ENCODE measurements at places on chromosomes 12 and 14.

DNA sequence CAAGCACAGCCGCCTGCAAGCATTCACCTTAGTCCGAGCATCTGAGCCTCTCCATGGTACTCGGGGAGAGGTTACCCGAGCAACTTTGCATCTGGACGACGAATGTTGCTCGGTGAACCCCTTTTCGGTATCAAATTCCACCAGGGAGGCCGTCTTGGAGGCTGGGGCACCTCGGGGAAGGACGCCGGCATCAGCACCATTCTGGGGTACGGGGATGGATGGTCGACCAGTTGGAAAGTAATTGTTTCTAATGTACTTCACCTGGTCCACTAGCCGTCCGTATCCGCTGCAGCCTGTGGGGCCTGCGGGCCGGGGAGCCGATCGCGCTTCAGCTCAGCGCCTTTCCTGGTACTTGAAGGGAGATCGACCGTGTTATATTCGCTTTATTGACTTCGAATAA lies 161.7 kb upstream of the RTL1 start:
- H3K4me1 ChIP-seq = no peaks in the 10 kb centered on the region
- H3K27ac ChIP-seq = no peak overlapping the region
- no peak overlapping the region for H3K4me3 ChIP-seq
- H3K36me3 ChIP-seq = no peaks in the 10 kb centered on the region
- no peak for DNase-seq

DNA sequence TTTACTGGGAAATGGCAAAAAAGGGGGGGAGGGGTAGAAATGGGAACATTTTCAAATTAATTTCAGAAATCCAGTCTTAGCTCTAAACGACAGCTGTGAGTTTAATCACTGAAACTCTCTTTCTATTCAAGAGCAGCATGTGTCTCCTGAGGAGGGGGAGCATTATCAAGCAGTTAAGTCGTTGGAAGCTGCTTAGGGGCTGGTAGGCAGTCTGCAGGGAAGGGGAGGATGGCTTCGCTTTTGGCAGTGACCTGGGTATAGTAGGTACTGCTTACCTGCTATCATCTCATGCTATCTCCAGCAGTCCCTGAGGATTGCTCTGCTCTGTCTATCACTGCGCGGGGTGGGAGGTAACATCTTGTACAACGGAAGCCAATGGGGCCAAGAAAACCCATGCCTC lies 567.4 kb downstream of the NRXN3 start:
- H3K27ac ChIP-seq = no peak overlapping the region
- H3K4me3 ChIP-seq = no peak overlapping the region
- H3K36me3 ChIP-seq = no peaks in the 10 kb centered on the region
- DNase-seq = no peak
- no peaks in the 10 kb centered on the region for H3K4me1 ChIP-seq

DNA sequence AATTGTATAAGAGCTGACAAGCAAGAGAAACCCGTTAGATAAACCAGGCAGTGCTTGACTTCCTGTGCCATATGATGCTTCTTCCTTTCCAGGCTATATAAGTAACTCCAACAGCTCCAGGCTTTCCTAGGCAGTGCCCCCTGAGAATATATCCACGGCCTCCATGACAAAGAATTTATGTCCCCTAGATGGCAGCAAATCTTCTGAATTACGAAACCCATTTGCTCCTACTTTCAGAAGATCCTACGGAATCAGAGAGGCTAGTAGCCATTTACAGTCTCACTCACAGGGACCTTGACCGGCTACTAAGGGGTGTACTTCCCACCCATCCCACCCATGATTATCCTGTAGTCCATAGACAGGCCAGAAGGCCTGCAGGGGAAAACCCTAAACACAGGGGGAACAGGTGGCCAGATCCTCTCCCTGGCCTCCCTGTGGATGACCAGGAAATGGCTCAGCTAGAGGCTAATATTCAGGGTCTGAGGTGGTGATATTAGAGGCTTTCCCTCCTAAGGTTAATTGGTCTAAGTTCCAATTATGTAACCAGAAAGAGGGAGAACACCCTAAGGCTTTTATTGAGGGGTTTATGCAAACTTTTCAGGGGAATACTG lies 77.2 kb upstream of the DCD start:
- H3K4me3 ChIP-seq = no peak overlapping the region
- DNase-seq = no peak
- peaks cover 4% of the 10 kb centered on the region for H3K4me1 ChIP-seq
- no peaks in the 10 kb centered on the region for H3K27me3 ChIP-seq
- H3K27ac ChIP-seq = no peak overlapping the region

DNA sequence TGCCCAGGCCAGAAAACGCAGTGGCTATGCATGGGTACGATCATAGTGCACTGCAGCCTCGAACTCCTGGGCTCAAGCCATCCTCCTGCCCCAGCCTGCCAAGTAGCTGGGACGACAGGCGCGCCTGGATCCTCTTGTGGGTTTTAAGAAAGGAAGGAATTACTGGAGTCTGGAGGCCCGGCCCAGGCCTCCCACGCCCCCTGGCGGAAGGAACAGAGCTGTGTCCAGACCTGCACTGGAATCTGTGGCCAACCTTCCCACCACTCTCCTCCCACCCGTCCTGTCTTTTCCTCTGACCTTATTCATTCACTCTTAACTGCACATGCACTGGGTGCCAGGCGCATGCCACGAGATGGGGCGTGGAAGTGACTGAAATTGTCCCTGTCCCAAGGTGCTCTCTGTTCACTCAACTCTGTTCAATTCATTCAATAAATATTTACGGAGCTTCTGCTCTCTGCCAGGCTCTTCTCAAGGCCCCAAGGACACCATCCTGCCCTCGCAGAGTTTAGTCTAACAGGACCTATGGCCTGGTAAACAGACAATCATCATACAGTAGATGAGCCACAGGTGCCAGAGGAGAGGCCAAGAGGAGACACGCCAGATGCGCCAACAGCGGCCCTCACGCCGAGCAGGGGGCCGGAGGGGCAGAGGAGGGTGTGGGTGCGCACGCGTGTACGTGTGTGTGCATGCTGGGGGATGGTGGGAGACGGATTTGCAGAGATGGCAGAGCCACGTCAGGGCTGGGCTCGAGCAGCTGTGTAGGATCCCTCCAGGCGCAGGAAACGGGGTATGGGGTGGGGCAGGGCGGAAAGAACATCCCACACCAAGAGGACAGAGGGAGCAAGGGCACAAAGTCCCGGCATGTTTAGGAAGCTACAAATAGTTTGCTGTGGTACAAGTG lies 13.7 kb upstream of the TMEM106C start:
- H3K4me3 ChIP-seq = no peak overlapping the region
- peak; percentile 40 for DNase-seq
- no peaks in the 10 kb centered on the region for H3K27me3 ChIP-seq
- no peaks in the 10 kb centered on the region for H3K36me3 ChIP-seq
- H3K27ac ChIP-seq = no peak overlapping the region
- no peaks in the 10 kb centered on the region for H3K4me1 ChIP-seq

GRCh38 chr12:83197483-83197914 lies 510.8 kb downstream of the TMTC2 start:
- no peak overlapping the region for H3K27ac ChIP-seq
- H3K27me3 ChIP-seq = no peaks in the 10 kb centered on the region
- DNase-seq = no peak
- H3K36me3 ChIP-seq = no peaks in the 10 kb centered on the region
- H3K4me1 ChIP-seq = no peaks in the 10 kb centered on the region

DNA sequence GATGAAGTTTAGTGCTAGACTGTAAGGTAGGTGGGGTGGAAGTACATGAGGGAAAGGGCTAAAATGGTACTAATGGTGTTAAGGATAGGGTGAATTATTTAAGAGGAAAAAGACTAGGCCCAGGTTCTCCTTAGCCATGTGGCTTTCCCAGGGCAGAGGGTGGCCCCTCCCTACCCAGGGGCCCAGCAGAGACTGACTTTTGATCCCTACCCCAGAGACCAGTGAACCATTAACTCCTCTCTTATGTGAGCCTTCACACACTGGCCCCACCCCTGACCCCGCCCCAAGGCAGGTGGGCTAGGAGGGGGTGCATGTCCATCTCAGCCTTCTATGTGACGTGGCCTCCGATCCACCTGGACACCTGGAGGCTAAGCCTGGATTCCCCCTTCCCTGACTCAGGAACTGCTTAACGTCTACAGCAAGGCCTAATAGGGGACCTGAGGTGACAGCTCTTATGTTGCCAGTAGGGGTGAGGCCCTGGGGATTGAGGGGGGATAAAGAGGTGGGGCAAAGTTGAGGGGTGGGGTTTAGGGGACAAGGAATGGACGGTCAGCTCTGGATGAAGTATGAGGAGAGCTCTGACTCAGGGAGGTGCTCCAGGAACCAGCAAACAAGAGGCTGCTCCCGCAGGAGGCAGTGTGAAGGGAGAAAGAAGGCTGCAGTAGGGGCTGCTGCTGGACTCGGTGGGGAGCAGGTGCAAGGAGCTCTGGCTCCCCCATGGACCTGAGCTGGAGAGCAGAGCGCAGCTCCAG lies 757 bp downstream of the SLC39A5 start:
- H3K4me1 ChIP-seq = no peaks in the 10 kb centered on the region
- H3K27ac ChIP-seq = no peak overlapping the region
- no peak for DNase-seq
- no peaks in the 10 kb centered on the region for H3K36me3 ChIP-seq

DNA sequence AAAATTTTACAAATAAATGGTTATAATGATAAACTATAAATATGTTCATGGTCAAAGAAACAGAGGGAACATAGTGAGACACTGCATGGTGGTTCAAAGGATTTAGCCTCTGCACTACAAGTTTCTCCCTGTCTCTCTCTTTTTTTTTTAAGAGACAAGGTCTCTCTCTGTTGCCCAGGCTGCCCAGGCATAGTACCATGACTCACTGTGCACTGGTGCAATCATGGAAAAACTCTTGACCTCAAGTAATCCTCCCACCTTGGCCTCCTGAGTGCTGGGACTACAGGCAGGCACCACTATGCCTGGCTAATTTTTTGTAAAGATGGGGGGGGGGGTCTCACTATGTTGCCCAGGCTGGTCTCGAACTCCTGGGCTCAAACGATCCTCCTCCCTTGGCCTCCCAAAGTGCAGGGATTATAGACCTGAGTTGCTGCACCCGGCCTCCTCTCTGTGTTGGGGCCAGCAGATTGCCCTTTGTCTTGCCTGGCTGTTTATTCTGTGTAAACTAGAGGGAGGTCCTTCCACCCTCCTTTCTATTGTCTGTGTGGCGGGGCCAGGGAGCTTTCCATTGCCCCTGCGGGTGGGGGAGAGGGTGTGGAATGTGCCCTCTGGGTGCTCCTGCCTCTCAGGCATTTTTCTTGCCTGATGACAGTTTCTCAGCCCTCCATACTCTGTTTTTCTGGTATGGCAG lies 22.1 kb downstream of the MTHFD1 start:
- H3K4me3 ChIP-seq = no peak overlapping the region
- no peaks in the 10 kb centered on the region for H3K36me3 ChIP-seq
- H3K27me3 ChIP-seq = no peaks in the 10 kb centered on the region
- no peaks in the 10 kb centered on the region for H3K4me1 ChIP-seq

DNA sequence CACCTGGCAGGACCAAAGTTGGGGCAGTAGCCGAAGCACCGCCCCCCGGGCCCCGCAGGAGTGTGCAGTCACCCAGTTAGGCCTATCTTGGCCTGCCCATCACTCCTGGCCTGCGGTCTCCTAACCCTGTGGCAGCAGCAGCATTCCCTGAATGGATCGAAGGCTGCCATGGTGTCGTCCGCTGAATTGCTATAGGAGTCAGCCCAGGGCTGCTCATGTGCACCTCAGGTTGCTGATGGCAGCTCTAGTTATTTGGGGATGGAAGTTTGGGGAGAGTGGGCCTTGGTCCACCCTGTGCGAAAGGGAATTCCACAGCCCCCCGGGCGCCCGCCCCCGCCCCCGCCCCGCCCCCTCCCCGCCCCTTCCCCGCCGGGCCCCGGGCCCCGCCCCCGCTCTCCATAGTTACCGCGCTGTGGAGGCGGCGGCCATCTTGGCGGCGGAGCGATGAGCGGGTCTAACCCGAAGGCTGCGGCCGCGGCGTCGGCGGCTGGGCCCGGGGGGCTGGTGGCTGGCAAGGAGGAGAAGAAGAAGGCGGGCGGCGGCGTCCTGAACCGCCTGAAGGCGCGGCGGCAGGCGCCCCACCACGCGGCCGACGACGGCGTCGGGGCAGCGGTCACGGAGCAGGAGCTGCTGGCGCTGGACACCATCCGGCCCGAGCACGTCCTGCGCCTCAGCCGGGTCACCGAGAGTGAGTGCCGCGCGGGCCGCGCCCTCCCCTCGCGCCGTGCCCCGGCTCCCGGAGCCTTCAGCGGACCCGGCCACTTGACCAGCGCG lies at the start of gene UNC119B:
UNC119B (plus strand) TSS at position 428 of the 774 bp plus-strand sequence; CDS start at position 445, 17 bp downstream.
- DNase-seq = peak; percentile 63
- H3K4me1 ChIP-seq = peaks cover 15% of the 10 kb centered on the region
- peak within 1 kb of the TSS; percentile 84 for H3K4me3 ChIP-seq
- no peaks in the 10 kb centered on the region for H3K27me3 ChIP-seq
- peak within 1 kb of the TSS; percentile 76 for H3K27ac ChIP-seq

GRCh38 chr12:120944645-120945217 lies 33.6 kb upstream of the HNF1A start:
- H3K27ac ChIP-seq = no peak overlapping the region
- no peaks in the 10 kb centered on the region for H3K27me3 ChIP-seq
- no peaks in the 10 kb centered on the region for H3K36me3 ChIP-seq

DNA sequence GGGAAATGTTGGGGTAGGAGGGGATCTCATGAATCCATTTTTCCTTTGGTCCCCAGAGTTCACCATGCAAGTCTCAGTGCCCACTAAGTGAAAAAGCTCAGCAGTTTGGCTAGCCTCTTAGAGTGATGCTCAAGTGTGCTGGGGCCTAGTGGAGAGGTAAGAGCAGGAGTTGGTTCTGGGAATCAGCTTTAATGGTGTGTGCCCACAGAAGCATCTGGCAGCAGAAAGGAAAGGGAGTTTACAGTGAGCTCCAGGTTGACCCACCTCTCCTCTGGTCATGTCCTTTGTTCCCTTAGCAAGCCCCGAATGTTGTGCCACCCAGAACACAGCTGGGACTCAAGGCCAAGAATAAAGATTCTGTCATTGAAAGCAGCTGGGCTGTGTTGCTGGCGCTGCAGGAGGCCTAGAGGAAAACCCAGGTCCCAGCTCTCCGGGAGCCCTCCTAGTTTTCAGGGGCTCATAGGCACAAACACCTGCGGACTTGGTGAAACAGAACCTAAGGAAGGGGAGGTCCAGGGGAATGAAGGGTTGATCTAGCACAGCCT lies 320.8 kb downstream of the ZFP36L1 start:
- DNase-seq = no peak
- H3K27me3 ChIP-seq = no peaks in the 10 kb centered on the region
- H3K36me3 ChIP-seq = no peaks in the 10 kb centered on the region

- DNase-seq = no peak
- no peak overlapping the region for H3K27ac ChIP-seq
- no peaks in the 10 kb centered on the region for H3K27me3 ChIP-seq
- H3K4me1 ChIP-seq = no peaks in the 10 kb centered on the region
Observed at GRCh38 chr12:75823475-75823874, 208.1 kb downstream of the PHLDA1 start.

- no peak for DNase-seq
- H3K36me3 ChIP-seq = no peaks in the 10 kb centered on the region
- H3K4me1 ChIP-seq = no peaks in the 10 kb centered on the region
- H3K4me3 ChIP-seq = no peak overlapping the region
- no peaks in the 10 kb centered on the region for H3K27me3 ChIP-seq
Observed at GRCh38 chr12:97680751-97681150, 218.1 kb downstream of the RMST start.

DNA sequence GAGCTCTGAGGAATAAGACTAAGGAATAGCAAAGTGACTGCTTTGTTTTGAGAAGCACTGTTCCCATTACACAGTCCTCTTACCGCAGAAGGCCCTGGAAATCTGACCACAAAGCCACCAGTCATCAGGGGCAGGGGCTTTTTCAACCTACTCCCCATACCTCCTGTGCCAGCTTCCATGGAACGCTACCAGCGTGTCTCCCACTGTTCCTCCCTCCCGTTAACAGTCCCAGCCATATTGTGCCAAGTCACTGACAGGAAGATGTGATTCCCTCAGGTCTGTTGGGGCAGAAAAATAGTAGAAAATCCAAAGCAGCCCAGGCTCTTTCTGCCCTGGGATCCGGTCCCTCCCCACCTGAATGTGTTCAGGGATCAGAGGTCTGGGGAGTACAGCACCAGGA lies 46.6 kb upstream of the VPS33A start:
- H3K27me3 ChIP-seq = no peaks in the 10 kb centered on the region
- H3K36me3 ChIP-seq = peaks cover 45% of the 10 kb centered on the region
- DNase-seq = no peak
- no peak overlapping the region for H3K27ac ChIP-seq
